ENCODE measurements at places on chromosomes 6 and 20. TPM values are rescaled to one million over a fixed set of nuclear protein-coding genes. Genes with fewer than 3 reads are reported as not detected.

The NMBR gene
- not detected for total RNA-seq

The TTI1 gene
- total RNA-seq = 21.2 TPM

The SNAI1 gene
- 18.7 TPM for total RNA-seq

The PHIP gene
- 1.7 TPM for total RNA-seq

The SLC17A2 gene
- total RNA-seq = not detected

The PCSK2 gene
- not detected for total RNA-seq

The SLC22A7 gene
- total RNA-seq = not detected

The SPAG4 gene
- 4.5 TPM for total RNA-seq

The TMEM200A gene
- total RNA-seq = 0.08 TPM

The PHACTR1 gene
- not detected for total RNA-seq

The COL21A1 gene
- 0.72 TPM for total RNA-seq

The KHDRBS2 gene
- not detected for total RNA-seq

The EDN3 gene
- total RNA-seq = 0.30 TPM

The TRERF1 gene
- total RNA-seq = 5.3 TPM
